ENCODE measurements at places on chromosomes 4 and X. TPM values are rescaled to one million over a fixed set of nuclear protein-coding genes. Genes with fewer than 3 reads are reported as not detected.

GRCh38 chrX:20418379-20419150 is 151.9 kb upstream of the RPS6KA3 start:
- DNase-seq, result no peak

The TLR1 gene
- 3.2 TPM for total RNA-seq

DNA sequence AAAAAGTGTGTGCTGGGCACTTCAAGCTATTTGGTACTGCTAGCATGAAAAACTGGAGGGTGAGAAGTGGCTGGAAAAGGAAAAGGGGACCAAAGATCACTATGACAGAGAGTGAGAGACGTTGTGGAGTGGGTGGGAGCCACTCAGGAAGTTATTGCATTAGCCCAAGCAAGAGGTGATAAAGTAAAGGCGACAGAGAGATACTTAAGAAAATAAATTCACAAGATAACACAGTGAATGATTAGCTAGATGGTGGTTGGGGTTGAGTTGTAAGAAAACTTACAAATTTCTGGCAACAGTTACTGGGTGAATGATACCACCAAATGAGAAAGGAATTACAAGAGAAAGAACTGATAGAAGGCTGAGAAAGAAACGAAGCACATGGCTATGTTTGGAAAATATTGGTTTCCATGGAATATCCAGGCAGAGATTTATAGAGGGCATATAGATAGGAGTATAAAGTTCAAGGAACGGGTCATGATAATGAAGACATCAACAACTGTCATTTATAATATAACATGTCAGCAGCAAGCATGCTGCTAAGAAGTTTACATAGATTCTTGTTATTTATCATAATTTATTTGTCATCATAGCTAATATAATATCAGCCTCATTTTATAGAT is 60.7 kb downstream of the CASK start:
- no peak for DNase-seq

The MAGEE2 gene
- not detected for total RNA-seq

DNA sequence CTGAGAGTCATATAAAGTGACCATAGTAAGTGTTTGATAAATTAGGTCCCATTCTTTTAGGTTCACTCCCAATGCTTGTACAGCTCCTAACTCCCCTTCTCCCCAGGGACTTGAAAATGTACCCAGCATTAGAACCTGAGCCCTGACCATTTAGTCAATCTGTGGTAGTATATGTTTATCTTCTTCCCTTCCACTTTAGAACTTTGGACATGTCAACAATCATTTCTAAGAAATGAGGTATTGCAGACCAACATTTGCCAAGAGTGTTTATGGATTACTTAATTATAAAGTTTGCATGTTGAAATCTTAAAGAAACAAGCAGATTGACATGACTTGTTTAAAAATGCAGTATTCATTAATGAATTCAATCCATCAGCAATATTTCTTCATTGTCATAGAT is 26.0 kb downstream of the AFM start:
- DNase-seq, result no peak

DNA sequence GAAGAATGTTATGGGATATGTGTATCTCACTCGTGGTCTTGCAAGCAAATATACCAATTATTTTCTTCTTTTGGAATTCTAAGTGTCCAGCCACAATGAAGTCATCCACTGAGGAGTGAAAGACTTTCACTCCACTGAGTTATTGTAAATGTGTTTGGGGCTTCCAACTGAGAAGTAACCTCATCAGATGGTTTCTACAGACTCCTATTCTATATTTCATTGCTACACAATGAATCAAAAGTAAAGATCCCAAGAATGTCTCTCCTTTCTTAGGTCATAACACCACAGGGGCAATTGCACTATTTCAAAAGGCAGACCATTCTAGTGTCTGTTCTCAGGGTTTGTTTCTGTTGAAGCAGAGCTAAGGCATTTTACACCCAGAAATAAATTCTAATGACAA is 12.3 kb upstream of the VCX2 start:
- DNase-seq, result no peak

DNA sequence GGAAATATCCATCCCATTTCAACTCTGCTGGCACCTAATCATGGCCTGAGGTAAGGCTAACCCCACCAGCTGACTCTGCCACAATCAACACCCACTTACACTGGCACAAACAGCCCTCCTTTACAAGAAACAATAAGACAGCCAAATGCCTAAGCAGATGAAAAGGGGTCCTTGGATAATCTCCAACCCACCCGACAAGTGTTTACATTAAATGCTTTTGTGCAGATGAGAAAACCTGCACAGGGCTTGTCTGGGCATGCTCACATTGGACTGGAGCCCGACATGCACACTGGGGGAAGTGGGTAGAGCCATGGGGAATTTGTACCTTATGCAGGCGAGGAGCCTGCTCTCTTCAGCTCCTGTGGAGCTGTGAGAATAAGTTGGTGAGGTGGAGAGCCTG is 138.9 kb upstream of the ITM2A start:
- DNase-seq, result no peak

The MAGEB1 gene
- total RNA-seq, result not detected

The SYP gene
- total RNA-seq, result 1.8 TPM
